ENCODE measurements at places on chromosomes 6 and 20. TPM values are rescaled to one million over a fixed set of nuclear protein-coding genes. Genes with fewer than 3 reads are reported as not detected.

Gene PRICKLE4
- not detected for total RNA-seq

Gene HSPA12B
- not detected for total RNA-seq

Gene BCAS1
- 0.13 TPM for total RNA-seq

Gene ID4
- 31.9 TPM for total RNA-seq

Gene GABRR1
- total RNA-seq = not detected

Gene ADTRP
- not detected for total RNA-seq

Gene CGA
- not detected for total RNA-seq

Gene DEFB132
- not detected for total RNA-seq

Gene RAET1G
- total RNA-seq = not detected

Gene PAK5
- total RNA-seq = not detected

Gene HCK
- not detected for total RNA-seq

Gene LINC00237
- total RNA-seq = not detected

Gene TUBB2A
- 127 TPM for total RNA-seq

Gene CD93
- total RNA-seq = not detected

Gene CLPSL2
- total RNA-seq = not detected

Gene TSPO2
- total RNA-seq = not detected
